SJSA1 (cell line): ENCODE measurements at places on chromosomes 3 and 15.

DNA sequence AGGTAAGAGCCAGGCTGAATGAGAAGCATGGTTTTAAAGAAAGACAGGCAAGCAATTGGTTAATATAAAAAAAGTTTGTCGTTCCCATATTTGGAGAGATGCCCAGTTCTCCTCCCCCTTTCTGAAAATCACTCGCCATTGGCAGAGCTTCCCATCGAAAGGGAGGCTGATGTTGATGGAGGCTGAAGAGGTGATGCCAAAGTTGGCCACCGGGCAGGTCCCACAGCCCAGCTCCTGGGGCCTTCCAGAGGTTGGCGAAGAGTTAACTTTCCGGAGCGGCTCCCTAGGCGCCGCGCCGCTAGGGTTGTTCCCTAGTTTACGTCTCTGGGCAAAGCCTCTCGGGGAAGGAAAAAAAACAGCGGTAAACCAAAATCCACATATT, 793 bp downstream of the PCOLCE2 start:
- DNase-seq = no peak

- DNase-seq = no peak
Observed at GRCh38 chr3:42936157-42936981, 30.4 kb downstream of the ZNF662 start.

GRCh38 chr15:37107071-37107743, 6.9 kb upstream of the MEIS2 start:
- no peak for DNase-seq

- DNase-seq = no peak
Observed at GRCh38 chr3:77045686-77046085, 5.8 kb downstream of the ROBO2 start.

DNA sequence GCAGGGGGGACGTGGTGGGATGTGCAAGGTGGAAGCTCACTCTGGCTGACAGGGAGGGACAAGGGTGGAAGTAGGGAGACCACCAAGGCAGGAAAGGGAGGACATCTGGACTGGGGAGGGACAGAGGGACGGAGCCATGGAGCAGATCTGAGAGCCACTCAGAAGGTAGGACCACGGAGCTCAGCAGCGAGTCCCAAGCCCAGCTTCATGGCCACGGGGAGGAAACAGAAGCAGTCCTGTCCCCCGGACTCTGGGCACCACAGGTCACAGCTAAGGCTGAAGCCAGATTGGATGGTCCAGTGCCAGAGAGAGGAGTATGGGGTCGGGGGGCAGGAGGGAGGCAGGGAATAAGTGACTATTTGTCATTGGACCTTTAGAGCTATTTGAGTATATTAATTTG, 220.1 kb downstream of the TBC1D2B start:
- no peak for DNase-seq

- no peak for DNase-seq
Observed at GRCh38 chr3:67866571-67866970, 212.2 kb upstream of the SUCLG2 start.

DNA sequence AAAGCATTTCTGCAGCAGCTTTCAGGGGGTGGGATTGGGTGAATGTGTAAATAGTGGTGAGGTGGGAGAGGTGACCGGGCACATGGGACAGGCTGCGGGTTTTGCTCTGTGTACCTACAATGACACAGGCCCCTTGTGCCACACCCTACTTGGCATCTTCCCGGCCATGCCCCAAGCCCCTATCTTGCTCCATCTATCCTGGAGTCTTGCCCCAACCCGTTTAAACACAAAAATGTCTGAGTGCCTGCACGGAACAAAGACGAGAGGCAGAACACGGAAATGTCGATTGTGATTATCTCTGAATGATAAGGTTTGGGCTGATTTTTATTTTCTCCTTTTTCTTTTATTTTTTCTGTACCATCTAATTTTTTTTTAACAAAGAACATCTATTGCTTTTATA, 46.0 kb upstream of the SLC6A1 start:
- no peak for DNase-seq

DNA sequence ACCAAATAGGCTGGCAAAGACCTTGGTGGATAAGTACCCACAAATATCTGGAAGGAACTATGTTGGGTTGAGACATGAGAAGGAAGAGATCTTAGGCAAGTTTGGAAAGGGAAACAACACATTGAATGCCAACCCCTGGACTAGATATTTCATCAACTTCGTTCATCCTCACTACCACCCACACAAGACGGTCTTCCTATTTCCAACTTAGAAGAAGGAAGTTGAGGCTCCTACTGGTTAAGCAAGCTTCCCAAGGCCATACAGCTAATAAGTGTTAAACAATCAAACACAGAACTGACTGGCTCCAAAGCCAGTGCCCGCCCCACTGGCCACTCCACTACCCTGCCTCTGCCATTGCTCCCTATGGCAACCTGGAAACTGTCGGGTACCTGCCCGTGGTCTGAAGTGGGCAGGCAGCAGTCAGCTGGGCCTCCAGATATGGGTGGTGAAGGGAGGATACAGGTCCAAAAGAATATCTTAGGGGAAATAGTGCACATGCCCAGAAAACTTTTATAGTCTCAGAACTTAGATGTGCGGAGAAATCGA, 94.9 kb downstream of the LIPC start:
- no peak for DNase-seq

- DNase-seq = no peak
Observed at GRCh38 chr3:69320871-69321271, 65.0 kb downstream of the FRMD4B start.

DNA sequence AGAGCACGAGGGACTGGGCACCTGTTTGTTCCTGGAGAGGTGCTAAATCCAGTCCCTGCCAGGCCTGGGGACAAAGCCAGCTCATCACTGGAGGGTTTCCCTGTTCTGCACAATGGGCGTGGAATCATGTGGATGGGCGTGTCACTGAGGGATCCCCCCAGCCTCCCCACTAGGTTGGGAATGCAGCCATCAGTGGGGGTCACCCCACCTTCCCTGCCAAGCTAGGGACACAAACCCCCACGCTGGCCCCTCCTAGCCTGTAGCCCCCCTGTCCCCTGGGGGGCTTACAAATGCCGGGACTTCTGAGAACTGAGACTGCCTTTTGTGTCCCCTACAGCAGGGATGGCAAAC, 61.9 kb downstream of the NSMCE3 start:
- no peak for DNase-seq

DNA sequence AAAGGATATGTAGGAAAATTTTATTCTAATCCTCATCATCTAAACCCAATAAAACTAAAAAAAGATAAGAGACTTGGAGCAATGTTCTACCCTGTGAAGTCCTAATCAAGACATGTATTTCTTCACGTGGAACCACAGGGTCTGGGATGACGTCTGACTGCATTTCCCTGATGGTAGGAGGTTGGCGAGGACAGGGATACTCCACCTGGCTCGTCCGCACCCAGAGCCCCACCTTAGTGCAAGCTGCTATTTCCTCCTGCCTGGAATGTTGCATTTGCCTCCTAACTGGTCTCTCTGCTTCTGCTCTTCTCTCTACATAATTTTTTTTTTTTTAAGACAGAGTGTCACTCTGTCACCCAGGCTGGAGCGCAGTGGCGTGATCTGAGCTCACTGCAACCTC, 57.7 kb upstream of the RASGRP1 start:
- no peak for DNase-seq

- DNase-seq = no peak
Observed at GRCh38 chr3:27721717-27722564, at the start of gene EOMES. TSS of gene EOMES (minus strand) at chr3:27722323. CDS start at chr3:27722294, 29 bp downstream.

GRCh38 chr3:179100652-179101051, 29.0 kb upstream of the ZMAT3 start:
- DNase-seq = no peak

DNA sequence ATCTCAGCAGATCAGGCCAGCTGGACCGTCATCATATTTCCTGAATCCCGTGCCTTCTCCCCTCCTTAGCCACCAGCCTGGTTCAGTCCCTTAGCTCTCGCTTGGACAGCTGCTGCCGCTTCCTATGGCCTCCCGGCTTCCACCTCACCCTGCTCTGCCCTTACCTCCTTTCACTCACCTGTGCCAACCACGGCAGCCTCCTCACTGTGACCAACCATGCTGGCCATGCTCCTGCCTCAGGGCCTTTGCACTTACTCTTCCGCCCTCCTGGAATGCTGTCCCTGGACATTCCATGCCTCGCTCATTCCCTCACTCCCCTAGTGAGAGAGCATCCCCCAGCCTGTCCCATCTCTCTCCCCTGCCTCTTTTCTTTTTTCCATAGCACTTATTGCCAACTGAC, 19.2 kb downstream of the GRIP2 start:
- no peak for DNase-seq

GRCh38 chr3:194103983-194104751, 31.8 kb upstream of the HES1 start:
- no peak for DNase-seq

DNA sequence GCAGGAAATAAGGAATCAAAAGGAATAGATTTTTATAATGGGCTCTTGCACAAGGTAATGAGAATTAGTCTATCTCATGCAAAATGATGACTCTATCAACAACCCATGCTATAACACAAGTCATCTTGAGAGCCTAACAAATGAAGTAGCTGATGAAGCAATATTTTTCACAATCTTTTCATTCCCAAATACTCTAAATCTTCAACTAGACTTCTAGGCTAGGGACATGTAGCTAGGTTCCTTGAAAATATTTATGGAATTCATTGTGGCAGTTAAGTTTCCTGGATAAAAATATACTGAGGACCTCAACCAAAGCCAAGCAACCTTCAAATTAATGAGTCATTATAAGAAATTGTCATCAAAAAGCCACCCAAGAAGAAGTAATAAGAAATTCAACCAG, 55.4 kb downstream of the DCBLD2 start:
- DNase-seq = no peak

GRCh38 chr3:42117175-42118008, 26.2 kb downstream of the TRAK1 start:
- DNase-seq = peak; percentile 78

- DNase-seq = peak; percentile 68
Observed at GRCh38 chr3:175002732-175003143, 143.6 kb downstream of the NAALADL2 start.

- no peak for DNase-seq
Observed at GRCh38 chr3:150740733-150741496, 22.1 kb downstream of the SIAH2 start.

DNA sequence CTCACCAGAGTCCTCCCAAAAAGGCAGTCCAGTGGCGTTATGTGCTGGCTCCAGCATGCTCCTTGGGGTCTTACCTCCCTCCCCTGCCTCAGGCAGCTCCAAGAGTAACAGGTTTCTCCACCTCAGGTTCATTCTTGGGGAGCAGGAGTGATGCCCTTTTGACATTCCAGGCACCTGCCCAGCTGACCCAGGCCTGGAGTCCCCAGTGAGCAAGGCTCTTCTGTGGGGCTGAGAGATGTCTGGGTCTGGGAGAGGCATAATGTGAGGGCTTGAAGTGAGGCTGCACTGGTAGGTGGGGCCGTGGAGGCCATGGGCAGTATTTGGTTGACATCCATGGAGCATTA, 15.3 kb downstream of the PXYLP1 start:
- no peak for DNase-seq

GRCh38 chr3:38598791-38599190, 50.7 kb downstream of the SCN5A start:
- no peak for DNase-seq

- no peak for DNase-seq
Observed at GRCh38 chr3:100760377-100760776, 51.1 kb downstream of the TFG start.

DNA sequence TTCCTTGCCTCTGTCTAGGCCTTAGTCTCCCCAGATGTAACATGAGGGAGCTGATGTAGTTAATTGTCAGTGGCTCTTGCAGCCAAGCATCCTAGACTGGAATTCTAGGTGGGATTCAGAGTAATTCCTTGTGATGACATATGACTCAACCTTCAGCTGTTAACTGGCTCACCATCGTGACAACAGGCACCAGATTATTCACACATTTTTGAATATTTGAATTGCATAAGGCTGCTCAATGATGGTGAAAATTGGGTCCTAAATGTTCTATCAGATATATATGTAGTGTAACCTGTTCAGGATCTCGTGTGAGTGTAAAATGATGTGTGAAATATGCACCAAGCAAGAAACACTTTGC, 405.1 kb downstream of the LPP start:
- no peak for DNase-seq

DNA sequence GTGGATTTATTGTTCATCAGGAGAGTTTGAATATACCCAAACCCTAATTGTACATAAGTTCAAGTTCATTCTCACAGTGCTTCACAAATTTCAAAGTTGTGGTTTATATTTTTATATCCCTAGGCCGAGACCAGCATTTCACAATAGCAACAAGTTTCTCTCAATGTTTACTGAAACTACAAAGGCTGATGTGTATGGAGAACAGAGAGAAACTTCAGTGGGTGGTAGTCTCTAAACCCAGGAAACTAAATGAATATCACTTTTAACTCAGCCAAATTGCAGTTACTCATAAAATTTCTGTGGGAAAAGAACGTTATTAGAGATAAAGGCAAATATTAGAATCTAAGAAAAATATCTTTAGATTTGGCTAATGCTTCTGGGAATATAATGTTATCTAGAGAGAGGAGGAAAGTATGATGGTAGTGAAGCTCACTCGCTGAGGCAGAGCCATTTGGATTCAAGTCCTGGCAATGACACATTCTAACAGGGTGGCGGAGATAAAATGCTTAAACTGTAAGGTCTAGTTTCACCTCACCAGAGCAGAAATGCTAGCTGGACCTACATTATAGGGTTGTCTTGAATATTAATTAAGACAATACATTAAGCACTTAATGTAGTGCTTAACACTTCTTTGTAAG, 514.8 kb downstream of the EPHA3 start:
- DNase-seq = no peak

DNA sequence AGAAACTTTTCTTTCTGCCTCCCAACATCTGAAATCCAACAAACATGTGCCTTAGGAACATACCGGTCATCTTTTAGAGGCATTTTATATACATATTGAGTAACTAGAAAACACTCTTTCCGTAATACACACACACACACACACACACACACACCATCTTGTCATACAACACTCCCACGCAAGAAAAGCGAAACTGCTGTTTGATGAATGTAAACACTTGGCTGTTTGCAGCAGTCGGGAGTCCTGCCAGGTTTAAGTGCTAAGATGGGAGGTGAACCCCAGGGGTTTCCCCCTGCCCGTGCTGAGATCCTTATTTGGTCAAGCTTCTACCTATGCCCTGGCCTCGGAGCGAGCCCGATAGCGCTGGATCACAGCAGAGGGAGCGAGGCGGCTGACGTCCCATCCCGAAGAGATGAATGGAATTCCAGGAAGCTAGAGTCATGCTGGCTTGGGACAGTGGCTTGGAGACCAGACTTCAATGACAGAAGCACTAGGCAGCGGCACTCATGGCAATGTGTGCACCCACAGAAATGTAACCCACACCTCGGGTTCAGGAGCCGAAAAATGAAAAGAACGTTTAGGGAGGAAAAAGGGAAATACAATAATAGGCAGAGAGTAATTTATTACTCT, 1.3 kb upstream of the THBS1 start:
- peak; percentile 94 for DNase-seq

DNA sequence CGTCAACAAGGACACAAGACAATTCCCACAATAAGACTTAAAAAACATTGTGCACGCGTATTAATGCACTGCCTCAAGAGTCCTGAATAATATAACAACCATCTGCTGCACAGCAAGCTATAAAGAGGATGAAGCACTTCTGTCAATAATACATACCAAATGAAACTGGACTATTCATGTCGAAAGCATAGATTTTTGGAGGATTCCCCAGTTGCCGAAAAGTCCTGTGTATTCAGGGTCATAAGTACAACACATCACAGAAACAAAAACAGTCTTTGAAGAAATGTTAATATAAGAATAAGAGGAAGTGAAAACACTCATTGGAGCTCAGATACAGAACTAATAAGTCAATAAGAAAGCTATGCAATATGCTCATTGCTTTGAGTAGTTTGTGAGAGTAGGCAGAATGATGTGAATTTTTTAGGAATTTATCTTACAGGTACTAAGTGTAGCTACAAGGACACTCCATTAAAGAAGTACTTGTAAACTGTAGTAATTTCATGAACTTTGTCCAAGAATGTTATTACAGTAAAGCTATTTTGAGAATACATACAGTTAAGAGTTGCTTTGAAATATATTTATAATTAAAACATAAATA, 31.6 kb downstream of the CBLB start:
- no peak for DNase-seq
